ENCODE measurements at places on chromosomes 6 and 20. TPM values are rescaled to one million over a fixed set of nuclear protein-coding genes. Genes with fewer than 3 reads are reported as not detected.

The HTR1E gene
- 0.26 TPM for total RNA-seq

The SAMHD1 gene
- total RNA-seq = 145 TPM

The ID4 gene
- 102 TPM for total RNA-seq

The GPR6 gene
- total RNA-seq = not detected

The RIPPLY2 gene
- 0.26 TPM for total RNA-seq

The ACSS1 gene
- 11.1 TPM for total RNA-seq

The LAMA2 gene
- total RNA-seq = 190 TPM

The TFAP2D gene
- total RNA-seq = not detected

The SPEF1 gene
- total RNA-seq = not detected

The HUS1B gene
- 2.2 TPM for total RNA-seq

The DUSP15 gene
- total RNA-seq = 1.4 TPM

The HSPA1B gene
- 137 TPM for total RNA-seq

All from urinary bladder (tissue), 4 donors.